ENCODE measurements at places on chromosomes 4 and X.

- DNase-seq: no peak
Observed at GRCh38 chr4:105283501-105283900, 136.8 kb downstream of the TET2 start.

GRCh38 chr4:80362578-80363181 is 27.1 kb downstream of the CFAP299 start:
- peak; percentile 25 for DNase-seq

- peak; percentile 79 for DNase-seq
Observed at GRCh38 chrX:123339221-123339905, 155.3 kb downstream of the GRIA3 start.

DNA sequence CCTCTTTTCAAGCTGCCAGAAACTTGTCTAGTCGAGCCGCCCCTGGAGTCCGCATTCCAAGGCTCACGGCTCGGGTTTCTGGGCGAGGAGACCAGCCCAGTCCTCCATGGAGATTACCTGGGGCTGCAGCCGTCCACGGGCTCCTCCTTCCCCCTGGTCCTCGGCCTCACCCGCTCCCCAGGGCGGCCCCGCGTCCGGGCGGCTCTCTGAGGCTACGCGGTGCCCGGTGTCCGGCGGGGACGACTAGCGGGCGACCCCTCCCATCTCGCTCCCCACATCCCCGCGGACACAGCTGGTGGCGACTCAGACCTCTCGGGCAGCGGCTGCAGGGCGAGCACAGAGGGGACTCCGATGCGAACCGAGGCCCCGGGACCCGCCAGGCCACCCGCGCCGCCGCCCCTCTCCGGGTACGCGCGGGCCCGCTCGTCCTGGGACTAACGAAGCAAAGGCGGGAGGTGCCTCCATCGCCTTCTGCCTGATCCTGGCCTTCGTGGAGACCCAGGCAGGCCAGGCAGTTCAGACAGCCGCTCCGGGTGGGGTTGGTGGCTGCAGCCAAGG is 159.4 kb downstream of the TRAM1L1 start:
- DNase-seq: peak; percentile 37

DNA sequence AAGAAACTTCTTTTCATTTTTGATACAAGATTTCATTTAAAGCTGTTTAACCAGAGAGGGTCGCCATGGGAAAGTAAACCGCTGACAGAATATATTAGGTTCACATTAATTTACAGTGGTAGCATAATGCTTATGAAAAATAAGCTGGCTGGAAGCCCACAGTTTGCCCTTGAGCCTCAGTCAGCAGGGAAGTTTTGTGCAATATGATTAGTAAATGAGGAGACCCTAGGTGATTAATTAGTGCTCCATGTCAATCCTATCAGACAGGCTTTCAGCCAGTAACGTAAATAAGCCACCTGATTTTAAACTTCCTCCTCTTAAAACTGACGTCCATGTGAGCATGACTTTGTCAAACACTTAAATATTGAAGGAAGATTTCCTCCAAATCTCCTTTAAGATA is 134.2 kb downstream of the TSPAN5 start:
- DNase-seq: no peak

DNA sequence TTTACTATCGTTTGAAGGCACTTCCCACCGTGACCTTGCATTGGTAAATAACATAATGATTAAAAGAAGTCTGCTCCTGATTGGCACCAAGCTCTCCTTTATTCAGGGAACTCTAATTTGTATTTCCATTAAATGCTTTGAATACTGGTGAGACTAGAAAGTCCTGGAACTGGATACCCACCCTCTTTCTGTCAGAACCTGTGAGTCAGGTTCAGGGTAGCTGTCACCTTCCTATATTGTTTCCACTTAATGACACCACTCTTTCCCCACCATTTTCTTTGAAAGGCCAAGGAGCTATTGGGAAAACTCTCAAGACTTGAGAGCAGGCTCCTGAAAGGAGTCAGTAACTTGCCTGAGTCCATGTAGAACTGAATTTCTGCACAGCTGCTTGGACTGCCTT is 55.9 kb upstream of the RASSF6 start:
- no peak for DNase-seq

- no peak for DNase-seq
Observed at GRCh38 chr4:99329876-99330275, 8.7 kb upstream of the ADH1B start.

DNA sequence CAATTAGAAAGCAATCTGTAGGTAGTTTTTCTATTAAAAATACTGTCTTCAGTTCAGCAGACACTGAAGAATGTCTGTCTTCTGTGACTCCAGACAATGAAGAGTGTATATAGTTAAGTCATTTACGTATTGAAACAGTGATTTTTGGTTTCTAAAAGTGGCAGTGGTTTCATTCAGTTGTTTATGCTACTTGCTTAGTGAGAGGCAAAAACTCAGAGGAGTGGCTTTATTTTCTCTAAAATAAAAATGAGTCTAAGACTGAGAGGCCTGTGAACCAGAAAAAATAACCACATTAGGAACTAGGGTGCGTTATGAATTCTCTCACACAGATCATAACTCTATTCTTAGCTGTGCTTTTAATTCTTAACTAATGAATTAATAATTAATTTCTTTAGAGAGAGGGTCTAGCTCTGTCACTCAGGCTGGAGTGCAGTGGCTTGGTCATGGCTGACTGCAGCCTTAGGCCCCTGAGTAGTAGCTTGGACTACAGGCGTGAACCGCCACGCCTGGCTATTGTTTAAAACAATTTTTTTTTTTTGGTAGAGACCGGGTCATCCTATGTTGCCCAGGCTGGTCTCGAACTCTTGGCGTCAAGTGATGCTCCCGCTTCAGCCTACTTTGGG is 31.4 kb downstream of the FREM3 start:
- DNase-seq: no peak

GRCh38 chr4:41189666-41190065 is 24.7 kb downstream of the APBB2 start:
- DNase-seq: no peak

- DNase-seq: peak; percentile 87
Observed at GRCh38 chrX:129717892-129718291, 20.9 kb upstream of the XPNPEP2 start.

DNA sequence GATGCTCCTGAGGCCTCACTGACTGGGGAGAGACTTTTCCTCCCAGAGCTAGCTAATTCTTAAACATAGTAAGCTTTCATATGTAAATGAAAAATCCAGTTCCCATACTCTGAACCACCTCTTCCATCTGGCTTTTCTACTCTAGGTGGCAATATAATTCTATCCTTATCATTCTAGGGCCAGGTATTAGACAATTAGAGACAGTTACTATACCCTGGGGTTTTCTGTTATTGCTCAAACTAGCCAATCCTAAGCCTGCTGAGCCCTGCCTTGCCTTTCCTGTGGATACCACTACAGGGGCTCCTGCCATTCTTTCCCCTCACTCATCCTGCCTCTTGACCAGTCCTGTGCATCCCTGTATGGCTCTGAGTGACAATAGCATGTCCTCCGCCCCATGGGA is 552.0 kb downstream of the STIM2 start:
- DNase-seq: no peak

DNA sequence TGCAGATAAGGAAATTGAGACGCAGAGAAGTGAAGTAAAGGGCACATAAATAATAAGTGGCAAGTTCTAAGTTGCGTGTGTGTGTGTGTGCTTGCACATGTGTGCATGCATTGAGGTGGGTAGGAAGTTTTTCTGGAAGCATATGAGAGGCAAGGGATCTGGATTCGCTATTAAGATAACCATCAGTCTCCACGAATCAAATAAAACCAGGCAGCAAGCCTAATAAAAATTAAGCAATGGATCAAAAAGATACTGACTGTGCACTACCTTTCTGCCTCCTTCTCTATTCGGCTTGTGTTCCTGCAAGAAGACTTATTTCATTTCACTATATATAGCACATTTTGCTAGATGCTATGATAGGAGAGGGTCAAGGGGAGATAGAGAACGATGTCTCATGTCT is 23.8 kb downstream of the SLC16A2 start:
- no peak for DNase-seq

- DNase-seq: peak; percentile 65
Observed at GRCh38 chr4:1072830-1073446, 40.4 kb downstream of the RNF212 start.

- DNase-seq: no peak
Observed at GRCh38 chr4:1850276-1850675, 5.7 kb downstream of the LETM1 start.

Data from fibroblast of lung (primary cell).